Stomach (tissue), 19 donors: ENCODE measurements at places on chromosomes 16 and 17.

DNA sequence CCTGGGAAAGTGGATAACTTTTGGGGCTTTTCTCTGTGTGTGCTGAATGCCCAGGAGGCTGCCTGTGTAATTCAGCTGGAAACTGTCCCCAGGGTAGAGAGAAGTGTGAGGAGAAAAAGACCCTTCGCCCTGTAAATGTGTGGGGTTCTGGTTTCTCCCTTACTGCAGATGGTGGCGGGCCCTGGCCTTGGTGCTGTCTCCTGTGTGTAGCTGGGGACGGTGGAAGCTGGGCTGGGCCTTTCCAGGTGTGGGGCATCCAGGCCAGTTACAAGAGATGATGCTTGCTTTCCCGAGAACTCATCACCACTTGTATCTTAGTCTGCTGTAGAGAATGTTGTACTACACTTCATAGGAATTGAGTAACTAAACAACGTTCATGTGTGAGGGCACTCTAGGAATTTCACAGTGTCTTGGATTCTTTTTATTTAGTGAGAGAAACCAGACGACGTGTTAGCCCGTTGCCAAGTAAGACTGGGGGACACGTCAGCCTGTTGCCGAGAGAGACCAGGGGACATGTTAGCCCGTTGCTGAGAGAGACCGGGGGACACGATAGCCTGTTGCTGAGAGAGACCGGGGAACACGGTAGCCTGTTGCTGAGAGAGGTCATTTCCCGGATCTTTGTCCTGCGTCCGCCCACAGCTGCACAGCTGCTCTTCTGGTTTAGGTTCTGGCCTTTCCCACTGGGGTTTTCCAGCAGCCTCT, 43.1 kb downstream of the TBCD start:
- no peak for DNase-seq

DNA sequence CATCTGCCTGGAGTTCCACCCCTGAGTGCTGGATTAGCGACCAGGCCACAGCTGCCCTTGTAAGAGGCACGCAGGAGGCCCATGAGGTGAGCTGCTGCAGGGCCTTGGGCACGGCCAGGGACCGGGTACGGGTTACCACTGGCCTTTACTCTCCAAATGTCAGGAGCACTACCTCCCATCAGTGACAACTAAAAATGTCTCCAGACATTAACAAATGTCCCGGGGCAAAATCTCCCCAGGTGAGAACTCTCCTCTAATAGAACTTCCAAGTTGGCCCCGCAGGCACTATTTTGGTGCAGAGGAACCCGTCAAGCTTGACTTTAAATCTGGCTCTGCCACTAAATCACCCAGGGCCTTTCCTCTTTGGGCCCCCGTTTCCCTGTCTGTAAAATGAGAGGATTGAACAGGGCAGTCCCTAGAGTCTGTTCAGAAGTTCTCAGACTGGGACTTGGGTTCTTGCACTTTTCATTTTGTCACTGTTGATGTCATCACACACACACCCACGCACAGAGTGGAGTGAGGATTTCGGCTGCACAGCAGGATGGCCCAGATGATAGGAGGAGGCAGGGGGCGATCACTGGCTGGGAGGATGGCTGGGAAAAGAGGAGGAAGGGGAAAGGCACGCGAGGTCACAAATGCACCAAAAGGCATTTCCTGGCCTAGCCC, 24.5 kb upstream of the MAPT start:
- DNase-seq: no peak

DNA sequence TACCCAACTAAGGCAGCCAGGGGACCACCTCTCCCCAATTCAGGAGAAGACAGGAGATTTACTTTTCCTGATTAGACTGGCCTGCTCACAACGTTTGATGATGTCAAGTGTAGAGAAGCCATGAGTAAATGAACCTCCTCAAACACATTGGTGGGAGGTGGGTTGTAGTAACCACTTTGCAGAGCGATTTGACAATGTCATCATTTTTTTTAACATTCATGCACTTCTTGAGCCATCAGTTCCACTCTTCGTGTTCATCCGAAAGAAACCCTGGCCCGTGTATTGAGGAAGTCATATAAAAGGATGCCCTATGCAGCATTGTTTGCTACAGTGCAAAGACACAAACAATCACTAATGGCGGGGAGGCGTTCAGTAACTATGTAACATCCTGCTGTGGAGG, 5.5 kb upstream of the KRT19 start:
- no peak for DNase-seq

GRCh38 chr16:73610160-73610559, 562.2 kb upstream of the ZFHX3 start:
- no peak for DNase-seq

GRCh38 chr17:46262271-46262670, 32.7 kb upstream of the LRRC37A start:
- no peak for DNase-seq
